Activated gamma-delta T cell treated with anti-CD3 and anti-CD28 coated beads, Interleukin-2, amount 50 U/mL, for 16 hours (primary cell): ENCODE measurements at places on chromosomes 16 and 17.

GRCh38 chr17:50903604-50904517, 37.7 kb upstream of the TOB1 start:
- no peak for DNase-seq

- peak; percentile 87 for DNase-seq
Measured at GRCh38 chr17:42561897-42562387, at the start of gene COASY. Gene COASY (plus strand): TSS chr17:42562148. CDS start chr17:42562623, 475 bp downstream.

- peak; percentile 70 for DNase-seq
Measured at GRCh38 chr16:67546761-67547422, 15.4 kb upstream of the CTCF start.

GRCh38 chr16:4624015-4624826, at the start of gene MGRN1:
Gene MGRN1 (plus strand): TSS chr16:4624826. CDS start chr16:4624961, 135 bp downstream.
- DNase-seq = peak; percentile 84

GRCh38 chr17:62847426-62847825, 39.3 kb upstream of the MARCHF10 start:
- DNase-seq = no peak

- no peak for DNase-seq
Measured at GRCh38 chr16:48607056-48607825, 2.7 kb downstream of the N4BP1 start.

DNA sequence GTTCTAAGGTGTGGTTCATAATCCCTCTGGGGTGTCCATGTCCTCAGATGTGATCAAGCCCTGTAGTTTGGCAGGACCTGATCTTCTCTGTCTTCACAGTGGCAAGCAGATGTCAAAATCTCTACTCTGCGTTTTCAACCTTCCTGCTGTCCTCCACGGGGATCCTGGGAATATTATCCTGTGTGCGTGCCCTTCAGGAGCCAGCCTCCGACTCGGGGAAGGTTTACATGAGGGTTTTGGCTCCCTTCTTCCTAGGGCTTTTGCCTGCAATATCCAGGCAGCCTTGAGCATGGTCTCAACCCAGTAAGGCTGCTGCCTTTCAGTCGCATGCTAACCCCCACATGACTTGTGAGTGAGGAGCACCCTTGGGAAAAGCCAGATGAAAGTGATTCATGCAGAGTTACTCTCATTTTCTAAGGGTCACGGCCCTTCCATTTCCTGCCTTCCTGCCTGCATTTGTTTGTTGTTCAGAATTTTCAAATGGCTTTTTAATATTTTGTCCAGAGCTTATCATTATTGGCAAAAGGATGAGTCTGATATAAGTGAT, 202.2 kb upstream of the CHMP6 start:
- DNase-seq = no peak

DNA sequence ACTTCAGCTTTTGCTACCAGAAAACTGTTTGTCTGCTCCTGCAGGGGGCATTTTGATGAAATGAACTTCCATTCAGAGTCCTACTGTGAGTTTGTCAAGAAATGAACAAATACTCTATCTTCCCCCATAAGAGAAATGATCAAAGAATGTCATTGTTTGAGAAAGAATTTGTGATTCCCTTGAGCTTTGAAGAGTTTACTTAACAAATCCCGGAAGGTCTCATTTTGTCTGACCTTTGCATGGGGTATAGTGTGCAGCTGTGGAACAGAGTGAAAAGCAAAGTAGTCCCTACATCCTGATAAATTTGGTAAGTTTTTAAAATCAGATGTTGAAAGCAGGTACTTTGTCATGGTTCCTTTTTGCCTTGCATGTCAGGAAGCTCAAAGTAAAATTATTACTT, 178.0 kb downstream of the ABCC12 start:
- no peak for DNase-seq
